BJ (cell line): ENCODE measurements at places on chromosomes 4 and X. TPM values are rescaled to one million over a fixed set of nuclear protein-coding genes. Genes with fewer than 3 reads are reported as not detected.

The EDA2R gene
- 19.4 and 23.4 TPM in 2 replicates for polyA plus RNA-seq

The GC gene
- polyA plus RNA-seq = not detected in 2 replicates

The CXCL11 gene
- not detected in 2 replicates for polyA plus RNA-seq

The ENPEP gene
- 0.40 and 0.75 TPM in 2 replicates for polyA plus RNA-seq

The MTMR8 gene
- not detected in 2 replicates for polyA plus RNA-seq

The FRMPD4 gene
- polyA plus RNA-seq = 0.78 and 0.82 TPM in 2 replicates

The ADH4 gene
- polyA plus RNA-seq = not detected in 2 replicates

The BST1 gene
- polyA plus RNA-seq = 38.5 and 39.1 TPM in 2 replicates

The GABRG1 gene
- not detected in 2 replicates for polyA plus RNA-seq

The BEX2 gene
- 1.2 and 1.8 TPM in 2 replicates for polyA plus RNA-seq
